ENCODE measurements at places on chromosomes 1 and 21.

DNA sequence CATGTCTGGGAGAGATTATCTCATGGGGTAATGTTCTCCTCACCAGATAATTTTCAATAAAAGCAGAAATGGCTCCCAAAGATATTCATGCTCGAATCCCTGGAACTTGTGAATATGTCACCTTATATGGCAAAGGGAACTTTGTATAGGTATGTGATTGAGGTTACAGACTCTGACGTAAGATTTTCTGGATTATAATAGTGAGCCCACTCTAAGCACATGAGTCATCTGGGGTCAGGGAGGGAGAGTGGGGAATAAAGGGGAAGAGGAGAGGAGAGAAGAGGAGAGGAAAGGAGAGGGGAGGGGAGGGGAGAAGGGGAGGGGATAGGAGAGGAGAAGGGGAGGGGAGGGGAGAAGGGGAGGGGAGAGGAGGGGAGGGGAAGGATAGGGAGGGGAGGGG, 1193.9 kb downstream of the PLA2G4A start:
- no peak for DNase-seq

GRCh38 chr1:5572794-5573193, 419.4 kb downstream of the NPHP4 start:
- no peak for DNase-seq

DNA sequence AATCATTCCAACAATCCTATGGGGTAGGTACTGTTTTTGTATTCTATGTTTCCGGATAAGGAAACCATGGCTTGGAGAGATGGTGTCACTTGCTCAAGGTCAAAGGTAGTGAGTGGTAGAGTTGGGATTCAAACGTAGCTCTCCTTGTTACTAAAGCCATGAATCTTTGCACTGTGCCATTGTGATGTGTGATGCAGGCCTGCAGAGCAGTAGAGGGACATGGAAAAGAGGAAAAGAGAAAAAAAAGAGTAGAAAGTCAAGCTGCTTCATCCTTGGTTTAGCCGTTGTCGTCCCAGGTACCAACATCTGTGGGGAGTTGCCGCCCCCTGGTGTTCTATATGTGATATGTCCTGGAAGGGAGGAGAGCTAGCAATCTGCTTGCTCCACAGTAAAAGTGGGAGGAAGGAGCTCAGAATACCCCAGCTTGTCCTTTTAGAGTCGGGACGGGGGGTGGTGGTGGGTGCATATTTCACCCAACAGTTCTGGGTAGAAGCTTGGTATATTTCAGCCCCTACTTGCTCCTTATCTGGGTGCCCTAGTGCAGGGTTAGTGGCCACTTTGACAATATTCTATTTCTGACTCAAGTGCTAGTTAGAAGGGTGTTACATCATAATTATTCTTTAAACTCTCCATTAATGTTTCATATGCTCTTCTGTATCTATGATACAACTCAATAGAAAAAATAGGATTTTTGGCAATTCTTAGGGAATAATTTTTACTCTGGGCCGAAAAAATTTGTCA, 98.4 kb downstream of the EBNA1BP2 start:
- peak; percentile 86 for DNase-seq

GRCh38 chr1:15141935-15142539, 11.5 kb upstream of the TMEM51 start:
- peak; percentile 66 for DNase-seq

GRCh38 chr1:234969581-234970400, 158.8 kb downstream of the TOMM20 start:
- no peak for DNase-seq

- DNase-seq, result no peak
Observed at GRCh38 chr21:44598061-44598460, 2.3 kb upstream of the KRTAP10-7 start.

DNA sequence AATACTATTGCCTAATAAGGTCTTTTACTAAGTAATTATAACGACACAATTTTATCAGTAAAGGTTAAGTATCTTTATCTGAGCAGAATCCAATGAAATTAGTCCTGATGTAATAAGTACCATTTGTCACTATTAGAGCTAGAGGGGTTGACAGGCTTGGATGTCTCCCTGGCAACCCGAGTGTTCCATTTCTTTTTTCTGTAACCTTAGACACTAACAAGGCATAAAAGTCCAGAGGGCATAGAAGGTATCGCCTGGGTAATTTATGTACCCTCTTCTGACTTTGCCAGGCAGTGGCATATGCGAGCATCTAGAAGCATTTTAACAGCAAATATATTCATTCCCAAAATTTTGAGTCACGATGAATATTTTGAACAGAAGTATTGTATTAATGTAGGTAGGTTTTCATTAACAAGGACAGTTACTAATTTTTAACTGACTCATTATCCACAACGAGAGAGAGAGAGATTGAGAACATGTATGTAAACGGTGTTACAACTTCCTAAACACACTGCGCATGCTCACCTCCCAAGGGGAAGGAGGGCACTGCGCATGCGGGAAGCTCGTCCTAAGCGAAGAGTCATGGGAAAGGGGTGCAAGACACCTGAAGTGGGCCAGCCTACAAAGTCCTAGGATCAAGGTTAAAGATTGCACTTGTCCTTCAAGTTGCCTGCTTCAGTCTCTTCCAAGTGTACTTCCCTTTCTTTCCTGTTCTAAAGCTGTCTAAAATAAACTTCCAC, 423.9 kb downstream of the DSCAM start:
- no peak for DNase-seq

DNA sequence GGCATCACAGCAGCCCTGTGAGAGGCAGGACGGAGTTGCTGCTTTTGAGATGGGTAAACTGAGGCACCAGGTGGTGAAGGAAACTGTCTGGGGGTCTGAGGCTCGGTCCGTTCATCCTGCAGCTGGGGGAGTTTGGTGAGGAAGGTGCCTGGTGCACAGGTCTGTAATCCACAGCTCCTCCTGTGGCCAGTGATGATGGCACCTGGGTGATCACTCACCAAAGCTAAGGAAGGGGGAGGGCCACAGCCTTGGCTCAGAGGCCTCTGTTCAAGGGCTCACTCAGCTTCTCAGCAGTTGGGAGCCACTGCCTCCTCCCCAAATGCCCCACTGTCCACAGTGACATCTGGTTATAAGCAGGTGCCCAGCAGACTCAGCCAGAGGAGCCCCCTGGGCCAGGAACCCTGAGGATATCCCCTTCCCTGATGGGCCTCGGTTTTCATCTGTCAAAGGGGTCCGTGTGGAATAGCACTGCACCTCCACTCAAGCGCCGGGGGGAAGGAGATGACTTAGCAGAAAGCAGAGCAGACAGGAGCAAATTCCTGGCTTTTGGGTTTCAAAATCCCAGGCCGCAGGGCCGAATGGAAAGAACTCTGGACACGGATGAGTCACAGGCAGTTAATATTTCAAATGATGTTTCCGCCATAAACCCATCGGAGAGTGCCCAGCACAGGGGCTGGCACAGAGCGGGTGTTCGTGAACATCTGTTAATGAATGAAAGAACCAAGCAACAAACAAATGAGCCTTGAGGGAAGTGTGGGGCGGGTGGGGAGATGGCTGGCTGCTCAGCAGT, 82.8 kb downstream of the DMRTB1 start:
- DNase-seq, result peak; percentile 79

GRCh38 chr1:46508757-46509156, 19.1 kb downstream of the DMBX1 start:
- peak; percentile 79 for DNase-seq

GRCh38 chr1:32464716-32465577, at the start of gene ZBTB8B:
TSS of gene ZBTB8B (plus strand) at chr1:32465072. CDS start at chr1:32470625, 5,553 bp downstream.
- peak; percentile 90 for DNase-seq

GRCh38 chr21:34999397-34999941, 49.6 kb downstream of the RUNX1 start:
- DNase-seq, result no peak

- DNase-seq, result no peak
Observed at GRCh38 chr1:227170361-227171166, 147.7 kb downstream of the CDC42BPA start.

GRCh38 chr1:231867607-231868006, 241.0 kb downstream of the DISC1 start:
- no peak for DNase-seq
